Esophagus squamous epithelium (tissue), 5 donors: ENCODE measurements at places on chromosomes 16 and 17.

DNA sequence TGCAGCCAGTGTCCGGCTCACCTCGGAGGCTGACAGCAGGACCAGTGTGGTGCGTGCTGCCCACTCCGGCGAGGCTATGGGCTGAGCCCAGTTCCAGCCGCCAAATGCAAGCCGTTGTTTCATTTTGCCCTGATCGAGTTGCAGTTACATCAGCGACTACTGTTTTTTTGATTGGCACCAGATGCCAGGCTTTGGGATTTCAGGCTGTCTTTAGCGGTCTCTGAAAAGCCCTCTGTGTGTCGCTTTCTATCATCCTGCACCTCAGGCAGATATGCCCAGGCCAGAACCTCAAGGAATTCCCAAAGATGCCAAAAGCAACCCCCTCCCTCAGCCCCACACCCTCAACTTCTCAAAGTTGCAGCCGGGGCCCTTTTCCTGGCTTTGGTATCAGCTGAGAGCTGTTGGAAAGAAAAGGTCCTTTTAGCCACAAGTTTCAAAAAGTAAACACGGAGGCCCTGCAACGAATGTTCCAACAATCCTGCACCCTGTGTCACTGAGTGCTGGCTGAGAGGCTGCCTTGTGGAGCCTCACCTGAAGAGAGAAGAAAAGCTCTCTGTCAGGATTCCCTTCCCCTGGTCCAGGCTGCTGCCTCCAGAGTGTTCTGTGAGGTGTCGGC lies 58.9 kb downstream of the WWP2 start:
- DNase-seq: no peak

GRCh38 chr16:50448522-50448921 lies 79.7 kb upstream of the BRD7 start:
- no peak for DNase-seq

GRCh38 chr16:56340416-56340815 lies 84.9 kb downstream of the AMFR start:
- no peak for DNase-seq

DNA sequence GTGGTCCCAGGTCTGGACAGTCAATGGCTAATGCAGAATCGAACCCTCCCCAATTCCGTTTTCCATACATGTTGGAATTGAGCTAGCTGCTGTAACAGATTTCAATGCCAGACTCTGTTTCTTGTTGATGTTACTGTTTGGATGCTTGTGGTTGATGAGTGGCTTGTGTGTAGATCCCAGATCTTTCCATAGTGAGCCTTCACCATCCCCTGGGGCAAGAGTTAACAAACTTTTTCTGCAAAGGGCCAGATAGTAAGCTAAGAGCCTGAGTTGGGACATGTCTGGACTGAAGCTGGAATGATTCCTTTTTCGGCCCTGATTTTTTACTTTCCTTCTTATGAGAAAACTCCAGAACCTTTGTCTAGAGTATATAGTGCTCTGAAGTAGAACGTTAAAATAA lies 296.3 kb downstream of the CPPED1 start:
- DNase-seq: no peak

DNA sequence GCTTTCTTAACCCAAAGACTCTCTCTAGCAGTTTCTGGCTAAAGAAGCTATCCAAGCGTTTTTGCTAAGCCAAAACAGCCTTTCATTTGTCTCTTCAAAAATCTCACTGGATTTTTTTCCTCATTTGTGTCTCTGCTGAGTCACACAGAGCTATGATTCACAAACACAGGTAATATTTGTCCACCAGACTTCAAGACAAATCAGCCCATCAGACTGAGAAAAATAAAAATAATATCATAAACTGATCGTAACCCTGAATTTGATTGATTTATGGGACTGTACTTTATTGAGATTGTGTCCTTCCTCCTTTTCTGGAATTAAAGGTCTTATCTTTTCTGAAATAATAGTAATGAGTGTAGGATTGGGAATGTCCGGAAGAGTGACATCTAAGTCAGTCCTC lies 25.8 kb downstream of the TRIM16 start:
- no peak for DNase-seq

- DNase-seq: no peak
These were observed 55.5 kb downstream of the GRIN2A start for GRCh38 chr16:10126686-10127085.

GRCh38 chr16:26952411-26952810 lies 114.3 kb upstream of the C16orf82 start:
- DNase-seq: no peak

- DNase-seq: no peak
These were observed 73.3 kb downstream of the MSI2 start for GRCh38 chr17:57329380-57330214.

DNA sequence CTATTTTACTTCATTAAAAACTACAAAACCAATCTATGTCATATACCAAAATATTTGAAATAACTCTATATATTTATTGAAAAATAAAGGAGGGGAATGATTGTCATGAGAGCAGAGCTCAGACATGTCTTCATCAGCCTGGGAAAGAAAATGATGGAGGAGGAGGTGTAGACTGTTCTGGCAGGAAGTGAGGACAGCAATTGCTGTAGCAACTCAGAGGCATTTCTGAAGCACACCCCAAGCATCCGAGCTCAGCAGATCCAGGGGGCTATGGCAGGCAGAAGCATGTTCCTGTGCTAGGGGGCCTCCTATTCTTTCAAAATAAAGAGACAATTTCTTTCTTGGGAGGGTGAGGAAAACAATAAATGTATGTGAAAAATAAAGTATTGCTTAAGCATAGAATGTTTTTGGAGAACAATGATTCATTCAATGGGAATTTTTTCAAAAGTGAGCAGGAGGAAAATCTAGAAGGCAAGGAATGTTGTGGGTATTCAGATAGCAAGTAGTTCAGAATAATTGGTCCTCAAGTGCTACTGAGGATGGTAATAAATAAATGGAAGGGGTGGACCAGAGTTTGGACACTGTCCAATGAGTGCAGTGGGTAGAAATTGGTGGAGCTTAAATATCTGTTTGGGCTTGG lies 383.4 kb downstream of the CDH11 start:
- DNase-seq: no peak

- no peak for DNase-seq
These were observed 17.6 kb downstream of the C16orf74 start for GRCh38 chr16:85733155-85733838.

GRCh38 chr17:77527836-77528505 lies 387.2 kb downstream of the SEC14L1 start:
- no peak for DNase-seq

- DNase-seq: no peak
These were observed 252.7 kb downstream of the PMP22 start for GRCh38 chr17:15012351-15012980.

DNA sequence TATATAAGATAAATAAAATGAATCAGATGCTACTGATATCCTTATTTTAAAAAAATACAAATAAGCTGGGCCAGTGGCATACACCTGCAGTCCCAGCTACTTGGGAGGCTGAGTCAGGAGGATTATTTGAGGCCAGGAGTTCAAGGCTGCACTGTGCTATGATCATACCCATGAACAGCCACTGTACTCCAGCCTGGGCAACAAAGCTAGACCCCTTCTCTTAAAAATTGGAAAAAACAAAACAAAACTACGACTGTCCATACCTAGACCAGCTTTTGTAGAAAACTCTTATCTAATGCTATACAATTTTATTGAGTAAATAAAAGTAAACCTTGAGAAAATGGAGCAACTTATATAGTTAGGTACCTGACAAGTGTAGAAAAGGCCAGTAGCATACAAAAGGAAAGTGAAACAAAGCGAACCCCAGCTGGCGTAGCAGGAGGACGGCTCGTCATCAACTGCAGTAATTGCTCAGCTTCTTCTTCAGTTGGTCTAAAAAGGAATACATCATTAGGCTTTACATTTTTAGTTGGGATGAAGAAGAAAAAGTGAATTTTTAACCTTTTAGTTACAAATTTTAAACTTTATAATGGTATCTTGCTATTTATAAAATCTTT lies 23.6 kb downstream of the INTS2 start:
- no peak for DNase-seq

- no peak for DNase-seq
These were observed 12.2 kb downstream of the ORC6 start for GRCh38 chr16:46701615-46702014.

DNA sequence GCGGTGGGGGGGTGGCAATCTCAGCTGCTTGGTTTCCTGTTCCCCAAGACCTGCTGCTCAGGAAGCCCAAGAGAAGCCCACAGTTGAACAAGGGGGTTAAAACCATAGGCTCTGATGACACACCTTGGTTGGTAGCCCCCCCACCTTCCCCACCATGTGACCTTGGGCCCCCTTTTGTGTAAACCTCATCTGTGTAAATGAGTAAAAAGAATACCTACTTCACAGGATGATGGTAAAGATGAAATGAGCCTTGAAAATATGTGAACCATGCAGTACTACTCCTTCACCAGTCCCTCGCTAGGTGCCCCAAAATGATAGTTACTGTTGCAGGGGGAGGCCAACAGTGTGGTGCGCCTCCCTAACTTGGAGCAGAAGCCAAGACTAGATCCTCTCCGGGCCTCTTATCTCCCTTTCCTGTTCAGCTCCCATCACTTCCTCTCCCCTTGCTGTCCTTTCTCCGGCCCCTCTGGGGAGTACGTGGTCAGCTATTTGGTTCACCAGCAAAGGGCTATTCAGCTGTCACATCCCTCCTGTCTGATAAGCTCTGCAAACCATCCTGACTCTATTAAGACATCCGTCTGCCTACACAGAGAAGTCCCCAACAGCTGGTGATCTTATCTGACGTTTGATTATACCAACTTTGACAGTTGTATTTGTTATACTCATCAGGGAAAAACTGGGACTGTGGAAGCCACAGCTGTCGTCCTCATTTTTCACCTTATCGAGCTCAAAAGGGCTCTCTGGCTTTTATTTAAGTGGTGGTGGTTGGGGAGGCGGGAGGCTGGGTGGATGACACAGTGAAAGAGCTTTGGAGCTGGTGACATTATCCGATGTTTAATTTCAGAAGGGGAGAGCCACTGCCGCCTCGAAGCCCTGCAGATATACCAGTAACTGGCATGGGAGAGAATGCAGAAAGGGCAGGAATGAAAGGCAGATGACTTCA lies 19.9 kb downstream of the DCAKD start:
- DNase-seq: no peak

- DNase-seq: no peak
These were observed 5.7 kb downstream of the MATCAP1 start for GRCh38 chr16:67177743-67178699.

DNA sequence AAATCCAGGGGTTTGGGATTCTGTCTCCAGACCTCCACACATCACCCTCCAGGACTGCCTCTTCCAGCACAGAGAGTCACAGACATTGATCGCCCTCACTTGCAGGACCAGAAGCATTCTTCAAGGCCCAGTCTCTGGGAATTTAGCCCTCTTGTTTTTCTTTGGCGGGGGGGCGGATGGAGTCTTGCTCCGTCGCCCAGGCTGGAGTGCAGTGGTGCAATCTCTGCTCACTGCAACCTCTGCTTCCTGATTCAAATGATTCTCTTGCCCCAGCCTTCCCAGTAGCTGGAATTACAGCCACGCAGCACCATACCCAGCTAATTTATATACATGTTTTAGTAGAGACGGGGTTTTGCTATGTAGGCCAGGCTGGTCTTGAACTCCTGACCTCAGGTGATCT lies 8.5 kb upstream of the ITGAL start:
- no peak for DNase-seq

- no peak for DNase-seq
These were observed 28.3 kb downstream of the VPS35L start for GRCh38 chr16:19583665-19584300.

DNA sequence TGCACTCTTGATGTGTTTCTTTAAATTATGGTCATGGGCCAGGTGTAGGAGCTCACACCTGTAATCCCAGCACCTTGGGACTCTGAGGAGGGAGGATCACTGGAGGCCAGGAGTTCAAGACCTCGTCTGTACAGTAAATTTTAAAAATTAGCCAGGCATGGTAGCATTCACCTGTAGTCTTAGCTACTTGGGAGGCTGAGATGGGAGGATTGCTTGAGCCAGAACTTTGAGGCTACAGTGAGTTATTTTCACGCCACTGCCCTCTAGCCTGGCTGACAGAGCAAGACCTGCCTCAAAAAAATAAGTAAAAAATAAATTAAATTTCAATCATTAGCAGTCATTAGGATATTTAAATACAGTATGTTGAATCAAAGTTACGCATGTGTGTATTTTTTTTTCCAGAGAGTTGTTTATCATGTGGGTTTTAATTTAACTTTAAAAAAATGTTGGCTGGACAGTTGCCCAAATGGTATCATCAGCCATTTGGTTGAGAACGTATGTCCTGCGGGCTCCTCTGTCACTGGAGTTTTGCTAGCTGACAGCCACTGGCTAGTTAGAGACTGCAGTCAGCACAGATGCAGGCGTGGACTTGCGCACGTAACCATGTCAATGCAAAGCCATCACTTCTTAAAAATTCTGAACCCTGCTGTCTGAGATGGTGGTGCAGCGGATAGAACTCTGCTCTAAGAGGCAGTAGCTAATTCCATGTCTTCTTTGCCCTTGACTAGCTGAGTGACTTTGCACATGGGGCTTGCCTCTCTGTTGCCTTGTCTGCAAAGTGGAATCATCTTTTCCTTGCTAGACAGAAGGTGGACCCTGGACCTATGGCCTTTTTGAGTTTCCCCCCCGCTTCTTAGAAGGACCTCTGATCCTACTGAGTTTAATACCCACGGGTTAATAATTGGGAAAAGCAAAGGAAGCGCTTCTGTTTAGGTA lies 40.0 kb downstream of the MAPT start:
- no peak for DNase-seq

- no peak for DNase-seq
These were observed 166.0 kb upstream of the GSE1 start for GRCh38 chr16:85446951-85447692.

DNA sequence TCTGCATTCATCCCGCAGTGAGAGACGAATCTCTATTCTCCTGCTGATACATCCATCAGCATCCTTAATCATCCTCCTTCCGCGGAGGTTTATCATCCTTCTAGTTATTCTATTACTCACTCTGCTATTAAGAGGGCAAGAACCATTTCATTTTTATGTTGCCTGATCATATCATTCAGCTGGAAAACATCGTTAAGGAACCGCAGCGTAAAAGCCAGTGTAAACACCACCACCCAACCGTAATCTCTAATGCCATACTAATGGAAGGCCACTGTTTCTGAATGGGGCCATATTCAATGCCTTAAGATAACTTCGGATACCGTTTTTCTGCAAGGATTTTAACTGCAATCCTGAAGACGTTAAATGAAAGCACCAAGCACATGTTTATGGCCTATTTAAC lies 36.7 kb upstream of the ERCC4 start:
- DNase-seq: no peak

DNA sequence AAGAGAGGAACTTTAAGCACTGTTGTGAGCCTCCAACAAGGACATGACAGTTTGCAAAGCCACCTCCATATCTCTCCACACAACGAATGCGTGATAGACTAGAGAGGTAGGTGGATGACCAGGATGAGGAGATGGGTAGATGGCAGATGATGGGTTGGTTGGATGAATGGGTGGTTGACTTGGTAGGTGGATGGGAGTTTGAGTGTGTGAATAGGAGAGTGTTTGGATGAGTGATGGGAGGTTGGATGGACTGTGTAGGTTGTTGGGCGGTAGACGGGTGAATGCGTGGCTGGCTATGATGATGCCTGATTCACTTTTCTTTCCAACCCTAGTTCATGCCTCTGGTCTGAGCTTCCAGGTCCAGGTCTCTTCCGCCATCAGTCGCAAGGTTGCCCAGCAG lies 4.1 kb downstream of the CDH16 start:
- DNase-seq: no peak

- no peak for DNase-seq
These were observed 3.9 kb downstream of the TAF1C start for GRCh38 chr16:84182680-84183571.
